ENCODE measurements at places on chromosomes 16 and 17.
A peak's percentile ranks its signal among the peaks of the same experiment; 100 is the strongest.

- no peak for DNase-seq
Measured at GRCh38 chr16:25812215-25812614, 120.5 kb downstream of the HS3ST4 start.

GRCh38 chr16:28261942-28262341 lies 30.4 kb upstream of the SBK1 start:
- no peak for DNase-seq

GRCh38 chr17:48597778-48598631 lies 4.4 kb upstream of the HOXB5 start:
- no peak for DNase-seq

- no peak for DNase-seq
Measured at GRCh38 chr17:64388961-64389565, 1.6 kb downstream of the PECAM1 start.

- DNase-seq, result peak; percentile 54
Measured at GRCh38 chr16:50548125-50548908, at the start of gene NKD1. TSS of gene NKD1 (plus strand) at chr16:50548396. CDS start at chr16:50548554, 158 bp downstream.
